NCI-H2081 (cell line): ENCODE measurements at places on chromosomes 16 and 17.

- DNase-seq, result no peak
Observed at GRCh38 chr17:58277802-58278595, 2.7 kb downstream of the MPO start.

- DNase-seq, result no peak
Observed at GRCh38 chr16:12801511-12802042, 2.1 kb downstream of the CPPED1 start.

DNA sequence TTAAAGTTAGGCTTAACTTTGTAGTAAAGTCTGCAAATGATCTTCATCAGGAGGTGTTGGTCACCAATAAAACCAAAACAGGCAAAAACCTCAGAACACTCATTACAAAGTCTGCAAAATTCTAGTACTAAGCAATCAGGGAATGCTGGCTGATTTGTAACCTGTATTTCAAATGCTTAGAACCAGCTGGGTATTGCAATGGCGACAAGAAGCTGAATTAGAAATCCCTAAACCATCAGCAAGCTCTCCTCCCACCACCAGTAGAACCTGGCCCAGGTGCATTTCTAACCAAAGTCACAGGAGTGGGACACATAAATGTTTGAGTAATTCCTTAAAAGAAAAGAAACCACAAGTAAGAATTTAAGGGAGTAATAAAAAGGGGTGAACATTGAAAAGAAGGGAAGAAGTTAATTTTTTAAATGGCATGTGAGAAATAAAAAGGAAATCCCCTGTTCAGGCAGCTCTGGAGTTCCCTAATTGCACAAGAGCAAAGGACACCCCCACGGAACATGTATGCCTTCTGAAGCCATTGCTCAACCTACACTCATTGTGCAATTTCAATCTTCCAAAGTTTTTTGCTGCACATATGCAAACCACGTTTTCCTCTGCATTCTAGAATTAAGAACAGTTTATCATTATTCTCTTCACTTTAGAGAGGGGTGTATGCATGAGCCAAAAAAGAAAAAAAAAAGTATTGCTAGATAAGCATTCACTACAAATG, 102.9 kb downstream of the HIC1 start:
- DNase-seq, result no peak

DNA sequence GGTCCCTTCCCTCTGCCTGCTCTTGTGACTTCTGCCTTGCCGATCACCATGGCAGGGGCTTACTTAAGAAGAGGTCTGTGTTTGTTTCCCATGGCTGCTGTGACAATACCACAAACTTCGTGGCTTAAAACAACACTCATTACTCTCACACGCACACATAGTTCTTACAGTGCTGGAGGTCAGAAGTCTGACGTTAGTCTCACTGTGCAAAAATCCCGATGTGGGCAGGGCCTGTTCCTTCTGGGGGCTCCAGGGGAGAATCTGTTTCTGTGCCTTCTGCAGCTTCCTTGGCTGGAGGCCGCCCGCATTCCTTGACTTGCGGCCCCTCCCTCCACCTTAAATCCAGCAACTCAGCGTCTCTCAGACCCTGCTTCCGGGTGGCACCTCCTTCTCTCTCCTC, 249.2 kb upstream of the GSE1 start:
- DNase-seq, result no peak

DNA sequence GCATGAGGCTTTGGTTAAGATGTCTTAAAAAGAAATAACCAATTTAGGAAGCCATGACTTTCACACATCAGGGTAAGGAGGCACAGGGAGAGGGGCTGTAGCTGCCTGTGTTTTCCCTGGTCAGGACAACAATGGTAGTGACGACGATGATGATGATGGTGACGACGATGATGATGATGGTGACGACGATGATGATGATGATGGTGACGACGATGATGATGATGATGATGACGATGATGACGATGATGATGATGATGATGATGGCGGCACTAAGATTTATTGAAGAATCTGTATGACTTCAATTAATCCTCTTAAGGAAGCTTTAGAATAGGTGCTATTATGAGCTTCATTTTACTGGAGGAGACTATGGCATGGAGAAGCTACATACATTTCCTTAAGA, 284.1 kb upstream of the TNRC6C start:
- DNase-seq, result no peak

DNA sequence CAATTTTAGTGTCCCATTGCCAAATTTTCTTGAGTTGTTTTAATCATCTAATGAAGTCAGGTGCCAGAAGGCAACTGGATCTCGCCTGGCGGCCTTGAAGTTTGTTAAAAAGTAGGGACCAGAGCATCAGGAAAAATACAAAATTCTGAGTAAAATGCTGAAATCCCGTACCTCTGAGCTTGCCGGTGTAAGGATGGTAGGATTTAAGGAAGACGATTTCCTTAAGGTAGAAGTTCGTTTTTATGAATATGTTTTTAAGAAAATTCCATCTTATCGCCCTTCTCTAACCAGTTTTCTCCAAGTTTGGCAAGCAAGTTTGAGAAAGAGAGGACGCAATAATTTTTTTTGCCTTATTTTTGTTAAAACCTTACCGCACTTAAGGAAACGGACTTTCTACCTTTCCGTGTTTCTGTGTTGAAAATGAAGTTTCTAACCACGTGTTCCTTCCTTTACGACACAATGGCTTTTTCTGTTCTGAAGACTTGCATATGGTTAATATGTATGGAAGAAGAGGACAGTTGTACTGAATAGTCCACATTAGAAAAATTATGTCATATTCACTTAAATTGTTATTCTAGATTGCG, 748 bp downstream of the ATF7IP2 start:
- no peak for DNase-seq

- no peak for DNase-seq
Observed at GRCh38 chr16:73813527-73813926, 483.1 kb upstream of the PSMD7 start.

DNA sequence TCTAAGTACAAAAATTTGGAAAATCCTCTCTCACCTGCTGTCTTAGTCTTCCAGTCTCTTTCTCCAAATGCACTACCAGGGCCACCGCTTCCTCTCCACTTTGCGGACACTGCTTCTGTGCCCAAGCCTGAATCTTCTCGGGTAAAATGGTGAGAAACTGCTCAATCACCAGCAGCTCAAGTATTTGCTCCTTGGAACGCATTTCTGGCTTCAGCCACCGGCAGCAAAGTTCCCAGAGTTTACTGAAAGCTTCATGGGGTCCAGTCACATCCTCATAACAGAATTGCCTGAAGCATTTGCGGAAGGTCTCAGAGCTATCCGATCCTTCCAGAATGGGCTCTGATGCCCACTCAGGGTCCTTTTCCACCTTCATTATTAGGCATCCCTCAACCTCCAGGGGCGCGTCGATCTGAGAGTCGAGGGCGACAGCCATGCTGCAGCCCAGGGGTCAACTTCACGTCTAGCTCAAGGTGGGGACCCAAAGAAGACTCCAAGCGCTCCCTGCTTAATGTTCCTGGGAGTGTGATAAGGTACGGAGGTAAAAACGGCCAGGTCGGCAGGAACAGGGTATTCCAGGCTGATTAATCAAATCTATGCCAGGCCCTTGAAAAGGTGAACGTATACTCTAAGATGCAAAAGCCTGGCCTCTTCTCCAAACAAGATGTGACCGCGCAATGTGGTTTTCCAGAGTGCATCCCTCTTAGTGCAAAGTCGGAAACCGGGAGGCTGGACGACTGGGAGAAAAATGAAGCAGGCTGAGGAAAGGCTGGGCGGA, 763 bp downstream of the ZKSCAN2 start:
- peak; percentile 22 for DNase-seq

- no peak for DNase-seq
Observed at GRCh38 chr16:4701791-4702465, 8.6 kb downstream of the NUDT16L1 start.
